Placental pericyte (primary cell): ENCODE measurements at places on chromosomes 1 and 21. TPM values are rescaled to one million over a fixed set of nuclear protein-coding genes. Genes with fewer than 3 reads are reported as not detected.

SPOCD1 gene
- 56.7 and 148 TPM in 2 replicates for total RNA-seq

CNTN2 gene
- total RNA-seq, result not detected in 2 replicates

ZFP69B gene
- total RNA-seq, result 3.5 and 13.2 TPM in 2 replicates

ZNF695 gene
- total RNA-seq, result 0.44 and 5.0 TPM in 2 replicates

FAM43B gene
- total RNA-seq, result under 0.01 TPM in 1 of 2 replicates, not detected in the other

KIAA1614 gene
- total RNA-seq, result 3.9 and 4.2 TPM in 2 replicates
